Left renal pelvis (tissue), 4 donors: ENCODE measurements at places on chromosomes 1 and 21.

DNA sequence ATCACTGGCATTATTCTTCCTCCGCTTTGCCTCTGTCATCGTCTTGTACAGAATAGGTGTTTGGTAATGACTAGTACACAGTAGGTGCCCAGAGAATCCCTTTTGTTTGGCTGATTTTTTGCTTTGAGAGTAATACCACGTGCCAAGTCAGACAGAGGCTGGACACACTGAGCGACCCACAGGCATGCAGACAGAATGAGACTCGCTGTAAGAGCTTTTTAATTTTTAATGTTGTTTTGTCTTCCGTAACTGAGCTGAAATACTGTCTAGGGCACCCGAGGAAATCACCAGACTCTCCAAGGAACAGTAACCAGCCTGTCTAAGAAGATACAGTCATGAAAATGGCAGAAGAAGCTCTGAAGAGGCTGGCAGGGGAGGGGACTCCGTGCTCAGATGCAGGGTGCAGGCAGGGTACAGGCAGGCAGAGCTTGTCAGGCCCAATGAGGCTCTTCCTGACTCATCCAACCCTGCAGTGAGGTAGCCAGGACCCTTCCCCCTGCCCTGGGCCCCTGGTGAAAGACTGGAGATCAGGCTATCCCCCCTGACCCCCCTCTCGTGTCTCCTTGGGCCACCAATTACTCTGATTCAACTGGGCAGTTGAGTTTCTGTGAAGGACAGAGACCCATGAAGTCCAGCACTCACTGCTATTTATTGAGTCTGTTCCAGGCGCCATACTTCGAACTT, 60.1 kb upstream of the ECE1 start:
- no peak for DNase-seq

GRCh38 chr1:85149805-85150204, 51.0 kb downstream of the SYDE2 start:
- no peak for DNase-seq

DNA sequence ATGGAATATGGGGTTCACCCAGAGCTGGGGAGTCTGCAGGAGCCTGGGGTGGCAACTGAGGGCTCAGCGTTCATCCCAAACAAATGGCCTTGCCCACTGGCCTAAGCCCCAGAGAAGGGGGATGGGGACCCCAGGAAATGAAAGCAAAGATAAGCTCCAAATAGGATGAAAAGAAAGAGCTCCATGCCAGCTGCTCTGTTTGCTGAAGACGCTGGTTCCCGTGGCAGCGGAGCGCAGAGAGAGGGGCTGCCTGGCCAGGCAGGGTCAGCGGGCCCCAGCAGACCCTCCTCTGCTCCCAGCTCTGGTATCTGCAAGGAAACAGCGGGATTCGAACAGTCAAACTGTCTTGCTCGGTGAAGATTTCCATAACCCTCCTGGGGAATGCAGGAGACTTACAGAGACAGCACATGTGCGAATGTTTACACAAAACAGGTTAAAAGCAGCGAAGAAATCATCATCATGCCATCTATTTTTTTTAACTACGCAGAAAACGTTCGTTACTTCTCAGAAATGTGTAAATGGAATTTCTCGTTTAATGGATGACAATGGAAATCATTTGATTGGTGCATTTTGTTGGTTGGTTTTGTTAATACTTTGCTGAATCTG, 94.4 kb downstream of the PDE9A start:
- DNase-seq = no peak

- no peak for DNase-seq
Measured at GRCh38 chr1:6098303-6099215, 52.9 kb downstream of the KCNAB2 start.

- no peak for DNase-seq
Measured at GRCh38 chr1:234199476-234200127, 173.7 kb upstream of the COA6 start.

DNA sequence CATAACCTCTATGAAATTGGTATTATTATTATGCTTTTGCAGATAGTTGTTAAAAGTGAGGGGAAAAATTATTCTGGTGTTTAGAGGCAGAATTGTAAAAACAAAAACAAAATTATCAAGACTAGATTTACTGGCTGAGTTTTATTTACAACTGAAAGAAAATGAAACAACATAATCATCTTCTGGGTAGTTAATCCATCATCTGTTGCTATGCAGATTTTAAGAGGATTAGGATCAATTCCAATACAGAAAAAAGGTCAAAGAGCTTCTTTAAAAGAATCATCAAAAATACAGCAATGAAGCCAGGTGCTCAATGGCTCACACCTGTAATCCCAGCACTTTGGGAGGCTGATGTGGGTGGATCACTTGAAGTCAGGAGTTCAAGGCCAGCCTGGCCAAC, 8.3 kb downstream of the GOLT1A start:
- no peak for DNase-seq

GRCh38 chr1:183810121-183810520, 5.2 kb downstream of the RGL1 start:
- DNase-seq = no peak

DNA sequence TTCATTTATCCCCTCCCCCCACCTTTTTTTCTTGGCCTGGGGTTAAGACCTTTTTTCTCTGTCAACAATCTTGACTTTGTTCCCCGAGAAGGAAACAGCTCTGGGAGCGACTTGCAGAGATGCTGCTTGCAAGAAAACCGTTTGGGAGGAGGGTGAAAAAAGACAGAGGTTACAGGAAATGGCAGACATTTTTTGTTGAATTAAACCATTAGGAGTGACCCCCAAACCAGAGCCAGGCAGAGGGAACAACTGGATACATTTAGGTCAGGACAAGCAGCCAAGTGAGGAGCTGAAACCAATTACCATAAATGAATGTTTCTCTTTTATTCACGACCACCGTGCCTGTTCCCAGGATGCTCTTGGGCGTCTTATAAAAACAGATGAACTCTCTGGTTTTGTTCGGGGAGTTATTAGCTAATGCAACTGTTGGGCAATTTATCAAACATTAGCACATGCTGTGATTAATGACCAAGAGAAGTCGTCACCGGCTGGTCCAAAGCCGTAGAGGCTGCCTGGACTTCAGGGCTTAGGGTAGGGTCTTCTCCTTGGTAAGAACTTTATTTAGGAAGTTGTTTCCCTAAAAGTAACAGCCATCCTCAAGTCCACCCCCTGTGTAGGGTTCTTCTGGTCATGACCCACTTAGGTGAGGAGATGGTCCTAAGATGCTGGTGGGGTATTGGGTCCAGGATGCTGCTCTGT, 141.0 kb downstream of the FOXD2 start:
- no peak for DNase-seq

DNA sequence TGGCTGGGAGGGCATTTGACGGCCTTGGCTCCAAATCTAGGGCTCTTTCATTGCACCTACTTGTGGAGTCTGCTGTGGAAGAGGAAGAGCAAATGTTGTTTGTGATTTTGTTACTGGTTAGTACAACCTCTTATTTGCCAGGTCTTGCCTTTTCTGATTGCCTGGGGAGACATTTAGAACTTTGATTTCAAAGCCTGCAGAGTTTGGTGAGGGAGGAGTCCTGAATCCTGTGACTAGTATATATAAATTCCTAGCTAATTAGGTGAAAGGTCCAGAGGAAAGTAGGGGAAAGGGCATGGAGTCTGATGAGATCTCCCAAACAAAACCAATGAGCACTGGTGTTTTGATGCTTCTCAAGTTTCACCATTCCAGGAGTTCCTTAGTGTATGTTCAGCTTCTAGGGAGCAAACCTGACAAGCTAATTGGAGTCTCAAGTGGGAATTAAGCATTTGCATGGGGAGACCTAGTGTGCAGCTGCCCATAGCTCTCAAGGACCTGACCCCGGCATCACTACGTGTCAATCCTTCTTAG, 5.1 kb upstream of the HMGCS2 start:
- no peak for DNase-seq

GRCh38 chr1:5098981-5099385, 444.6 kb downstream of the AJAP1 start:
- DNase-seq = no peak

- no peak for DNase-seq
Measured at GRCh38 chr1:91862120-91862519, 23.8 kb downstream of the TGFBR3 start.

GRCh38 chr1:11012260-11013159, at the start of gene TARDBP:
TARDBP (plus strand) TSS chr1:11012654; CDS start chr1:11013728, 1,074 bp downstream.
- peak; percentile 85 for DNase-seq

DNA sequence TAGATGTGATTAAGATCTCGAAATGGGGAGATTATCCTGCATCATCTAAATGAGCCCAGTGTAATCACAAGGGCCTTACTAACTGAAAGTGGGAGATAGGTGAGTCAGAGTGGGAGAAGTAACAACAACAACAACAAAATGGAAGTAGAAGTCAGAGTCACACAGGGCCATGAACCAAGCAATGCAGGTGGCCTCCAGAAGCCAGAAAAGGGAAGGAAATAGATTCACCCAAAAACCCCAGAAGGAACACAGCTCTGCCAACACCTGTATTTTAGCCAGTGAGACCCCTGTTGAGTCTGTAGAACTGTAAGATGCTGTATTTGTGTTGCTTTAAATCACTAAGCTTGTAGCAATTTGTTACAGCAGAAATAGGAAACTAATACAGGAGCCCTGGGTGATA, 4.1 kb downstream of the TAGLN2 start:
- DNase-seq = no peak

GRCh38 chr1:11982010-11982392, 1.8 kb downstream of the MFN2 start:
- DNase-seq = no peak

DNA sequence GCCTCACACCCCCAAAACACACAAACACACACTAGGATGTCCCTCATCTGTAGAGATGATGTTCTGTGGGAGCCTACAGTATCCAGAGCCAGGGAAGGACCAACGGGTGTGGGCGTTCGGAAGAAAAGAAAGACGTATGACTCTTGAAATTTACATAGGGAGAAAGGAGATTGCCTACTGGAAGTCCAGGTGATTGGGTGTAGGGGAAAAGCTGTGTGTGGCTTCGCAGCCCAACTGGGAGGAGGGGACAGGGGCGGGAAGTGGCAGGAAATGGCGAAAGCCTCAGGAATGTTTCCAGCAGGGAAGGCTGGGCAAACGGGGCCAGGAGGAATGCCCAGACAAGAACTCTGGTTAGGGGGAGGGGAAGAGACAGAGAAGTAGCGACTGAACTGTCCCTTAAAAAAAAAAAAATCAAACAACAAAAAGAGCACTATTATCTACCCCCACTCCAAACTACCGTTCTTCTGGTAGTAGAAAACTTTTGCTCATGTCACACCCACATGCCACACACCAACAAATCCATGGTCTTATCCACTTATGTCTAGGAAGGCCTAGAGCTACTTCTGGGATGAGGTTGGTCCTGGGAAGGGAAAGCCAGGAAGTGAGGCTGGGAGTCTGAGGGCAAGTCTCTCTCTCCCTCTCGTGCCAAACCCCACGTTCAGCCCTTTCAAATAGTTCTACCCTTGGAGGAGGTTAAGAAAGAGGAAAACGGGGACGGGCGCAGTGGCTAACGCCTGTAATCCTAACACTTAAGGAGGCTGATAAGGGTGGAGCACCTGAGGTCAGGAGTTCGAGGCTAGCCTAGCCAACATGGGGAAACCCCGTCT, 1.8 kb upstream of the CKS1B start:
- no peak for DNase-seq

- DNase-seq = no peak
Measured at GRCh38 chr21:18655931-18656330, 252.3 kb upstream of the TMPRSS15 start.

- DNase-seq = no peak
Measured at GRCh38 chr21:15252431-15252830, 187.6 kb upstream of the NRIP1 start.

DNA sequence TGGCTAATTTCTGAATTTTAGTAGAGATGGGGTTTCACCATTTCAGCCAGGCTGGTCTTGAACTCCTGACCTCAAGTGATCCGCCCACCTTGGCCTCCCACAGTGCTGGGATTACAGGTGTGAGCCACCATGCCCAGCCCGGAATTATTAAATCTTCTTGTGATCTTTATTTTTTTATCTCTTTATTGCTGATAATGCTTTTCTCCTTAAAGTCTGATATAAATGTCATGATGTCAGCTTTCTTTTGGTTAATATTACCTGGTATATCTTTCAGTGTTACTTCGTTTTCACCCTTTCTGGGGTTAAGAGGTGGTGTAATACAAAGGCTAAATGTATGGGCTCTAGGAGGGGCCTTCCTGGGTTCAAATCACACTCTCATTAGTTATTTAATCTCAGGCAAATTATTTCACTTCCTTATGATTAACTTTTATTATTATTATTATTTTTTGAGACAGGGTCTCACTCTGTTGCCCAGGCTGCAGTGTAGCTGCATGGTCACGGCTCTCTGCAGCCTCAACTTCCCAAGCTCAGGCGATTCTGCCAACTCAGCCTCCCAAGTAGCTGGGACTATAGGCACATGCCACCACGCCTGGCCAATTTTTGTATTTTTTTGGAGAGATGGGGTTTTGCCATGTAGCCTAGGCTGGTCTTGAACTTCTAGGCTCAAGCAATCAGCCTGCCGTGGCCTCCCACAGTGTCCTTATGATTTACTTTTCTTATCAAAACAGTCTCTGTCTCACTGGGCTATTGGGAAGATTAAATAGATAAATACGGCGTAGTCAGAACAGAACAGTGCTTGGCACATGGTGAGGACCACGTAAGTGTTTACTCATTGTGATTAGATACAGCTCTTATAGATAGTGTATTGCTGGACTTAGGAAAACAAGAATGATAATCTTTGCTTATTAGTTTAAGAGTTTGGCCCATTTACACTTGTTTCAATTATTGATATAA, 216.5 kb downstream of the URB2 start:
- DNase-seq = no peak

- DNase-seq = no peak
Measured at GRCh38 chr1:212819726-212820125, 27.7 kb downstream of the SPATA45 start.

DNA sequence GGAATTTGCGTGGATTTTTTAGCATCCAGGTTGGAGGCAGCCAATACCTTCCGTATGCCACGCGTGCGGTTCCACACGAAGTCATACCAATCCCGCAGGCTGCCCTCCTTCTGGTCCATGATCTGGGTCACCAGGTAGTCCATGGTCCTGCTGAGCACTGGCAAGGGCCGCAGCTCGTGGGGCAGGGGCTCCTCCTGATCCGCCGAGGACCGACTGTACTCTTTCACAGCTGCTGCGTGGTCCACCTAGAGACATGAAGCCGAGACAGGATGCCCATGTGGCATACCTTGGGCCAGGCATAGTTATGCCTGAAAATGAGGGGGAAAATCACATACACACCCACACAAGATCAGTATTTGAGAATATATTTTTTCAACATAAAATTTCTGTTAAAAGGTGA, 12.1 kb downstream of the MCM3AP start:
- DNase-seq = no peak

DNA sequence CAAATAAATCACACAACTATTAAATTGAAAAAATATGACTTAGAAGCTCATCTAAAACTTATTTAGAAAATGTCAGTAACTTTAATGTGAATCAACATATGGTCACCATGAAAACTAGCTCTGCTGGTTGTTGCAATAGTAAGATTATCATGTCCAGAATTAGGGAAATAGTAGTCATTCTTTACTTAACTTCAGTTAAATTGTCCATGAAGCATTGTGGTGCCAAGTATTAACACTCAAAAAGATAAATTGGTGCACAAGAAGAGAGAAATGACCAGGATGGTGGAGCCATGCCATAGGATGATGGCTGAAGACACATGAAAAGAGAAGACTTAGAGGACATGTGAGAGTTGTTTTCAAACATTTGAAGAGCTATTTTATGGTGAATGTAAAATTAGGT, 130.2 kb upstream of the PTGFR start:
- no peak for DNase-seq

- no peak for DNase-seq
Measured at GRCh38 chr1:85417876-85418275, 47.1 kb downstream of the DDAH1 start.
